Uterine smooth muscle cell (primary cell): ENCODE measurements at places on chromosomes 12 and 14. TPM values are rescaled to one million over a fixed set of nuclear protein-coding genes. Genes with fewer than 3 reads are reported as not detected.

Gene AMIGO2
- total RNA-seq: 19.3 and 104 TPM in 2 replicates

Gene SLC7A8
- total RNA-seq: 21.5 and 26.0 TPM in 2 replicates

Gene SUOX
- total RNA-seq: 9.1 and 10.8 TPM in 2 replicates

Gene SLC25A47
- not detected in 2 replicates for total RNA-seq

Gene CACNB3
- 19.4 and 32.8 TPM in 2 replicates for total RNA-seq

Gene ZDHHC22
- not detected in 2 replicates for total RNA-seq

Gene TRIM9
- total RNA-seq: 0.62 and 0.77 TPM in 2 replicates

Gene BMP4
- total RNA-seq: 0.75 and 1.1 TPM in 2 replicates

Gene HOXC10
- not detected in 2 replicates for total RNA-seq

Gene GLIPR1L1
- not detected in 2 replicates for total RNA-seq

Gene CKB
- total RNA-seq: 24.9 and 36.6 TPM in 2 replicates

Gene CD163
- not detected in 2 replicates for total RNA-seq

Gene NINJ2
- 0.77 TPM in 1 of 2 replicates, not detected in the other for total RNA-seq

Gene PLEKHG3
- 2.1 and 3.3 TPM in 2 replicates for total RNA-seq

Gene PPP4R4
- 3.2 and 4.9 TPM in 2 replicates for total RNA-seq

Gene PSMC6
- total RNA-seq: 127 and 181 TPM in 2 replicates

Gene SLC38A4
- total RNA-seq: 0.11 and 0.25 TPM in 2 replicates

Gene GALNT9
- 0.55 and 1.2 TPM in 2 replicates for total RNA-seq

Gene CYP46A1
- 0.11 and 0.37 TPM in 2 replicates for total RNA-seq

Gene CPNE8
- 14.7 and 15.7 TPM in 2 replicates for total RNA-seq

Gene PAH
- under 0.01 TPM in 1 of 2 replicates, not detected in the other for total RNA-seq

Gene OAS3
- 7.7 and 11.1 TPM in 2 replicates for total RNA-seq

Gene KCNK13
- total RNA-seq: under 0.01 and 0.12 TPM in 2 replicates

Gene CAMKK2
- 14.4 and 14.9 TPM in 2 replicates for total RNA-seq

Gene PARP2
- total RNA-seq: 11.5 and 22.1 TPM in 2 replicates

Gene ACOT4
- total RNA-seq: 0.22 and 1.00 TPM in 2 replicates

Gene CD163L1
- total RNA-seq: under 0.01 and 0.22 TPM in 2 replicates

Gene HPD
- total RNA-seq: 0.12 TPM in 1 of 2 replicates, not detected in the other

Gene ZBTB42
- total RNA-seq: 2.7 and 3.1 TPM in 2 replicates

Gene OR6S1
- not detected in 2 replicates for total RNA-seq

Gene KLRC4
- total RNA-seq: not detected in 2 replicates
